ENCODE measurements at places on chromosomes 3 and 15.

DNA sequence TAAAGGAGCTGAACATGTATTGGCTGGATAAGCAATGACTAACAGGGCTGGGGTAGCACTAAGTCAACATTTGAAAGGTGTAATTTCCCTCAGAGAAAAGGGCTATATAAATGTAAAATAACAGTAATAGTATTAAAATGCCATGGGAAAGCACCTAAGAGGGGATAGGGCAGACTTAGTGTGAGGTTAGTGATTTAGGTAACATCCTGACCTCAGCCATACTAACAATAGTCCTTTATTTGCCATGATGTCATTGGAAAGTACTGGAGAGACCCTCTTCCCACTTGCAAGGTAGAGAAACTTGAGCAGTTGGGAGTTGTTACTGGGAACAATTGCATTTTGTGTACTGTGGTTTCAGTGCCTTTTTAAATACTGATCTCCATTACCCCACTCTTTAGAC is 103.4 kb downstream of the LSAMP start:
- no peaks in the 10 kb centered on the region for H3K4me1 ChIP-seq
- H3K27ac ChIP-seq = no peak overlapping the region
- H3K4me3 ChIP-seq = no peak overlapping the region
- no peaks in the 10 kb centered on the region for H3K36me3 ChIP-seq
- no peaks in the 10 kb centered on the region for H3K27me3 ChIP-seq

DNA sequence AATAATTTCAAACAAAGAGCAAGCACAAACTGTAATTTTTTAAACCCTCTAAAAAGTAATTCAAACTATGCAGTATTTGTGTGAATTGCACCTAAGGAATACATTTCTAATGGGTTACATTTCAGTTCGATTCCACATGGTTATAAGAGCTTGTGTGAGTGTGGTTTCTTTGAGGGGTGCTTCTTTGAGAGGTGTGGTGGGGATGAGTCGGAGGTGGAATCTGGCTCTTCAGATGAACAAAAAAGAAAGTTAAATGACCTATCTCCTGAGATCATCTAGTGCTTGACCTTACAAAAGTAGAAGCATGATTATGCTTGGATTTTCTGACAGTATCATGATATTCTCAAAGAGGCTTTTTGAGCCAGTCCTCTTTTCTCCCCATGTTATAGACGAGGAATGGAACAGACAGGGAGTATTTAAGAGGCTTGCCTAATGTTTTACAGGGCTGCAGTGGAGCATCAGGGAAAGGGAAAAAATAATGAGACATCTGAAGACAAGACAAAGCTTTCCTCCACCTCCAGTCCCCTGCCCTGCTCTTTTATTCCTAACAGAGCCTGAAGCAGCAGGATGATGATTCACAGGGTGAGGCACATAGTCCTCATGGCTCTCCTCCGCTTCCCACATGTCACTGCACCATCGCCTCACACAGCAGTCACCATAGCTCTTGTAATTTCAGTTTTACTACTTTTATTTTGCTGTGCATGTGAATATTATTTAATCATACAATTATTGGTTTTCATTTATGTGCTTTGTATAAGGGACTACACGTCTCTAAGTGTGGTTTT is 82.0 kb downstream of the LYSMD4 start:
- H3K36me3 ChIP-seq = peaks cover 6% of the 10 kb centered on the region
- H3K27me3 ChIP-seq = no peaks in the 10 kb centered on the region
- no peak overlapping the region for H3K27ac ChIP-seq
- H3K4me3 ChIP-seq = no peak overlapping the region

DNA sequence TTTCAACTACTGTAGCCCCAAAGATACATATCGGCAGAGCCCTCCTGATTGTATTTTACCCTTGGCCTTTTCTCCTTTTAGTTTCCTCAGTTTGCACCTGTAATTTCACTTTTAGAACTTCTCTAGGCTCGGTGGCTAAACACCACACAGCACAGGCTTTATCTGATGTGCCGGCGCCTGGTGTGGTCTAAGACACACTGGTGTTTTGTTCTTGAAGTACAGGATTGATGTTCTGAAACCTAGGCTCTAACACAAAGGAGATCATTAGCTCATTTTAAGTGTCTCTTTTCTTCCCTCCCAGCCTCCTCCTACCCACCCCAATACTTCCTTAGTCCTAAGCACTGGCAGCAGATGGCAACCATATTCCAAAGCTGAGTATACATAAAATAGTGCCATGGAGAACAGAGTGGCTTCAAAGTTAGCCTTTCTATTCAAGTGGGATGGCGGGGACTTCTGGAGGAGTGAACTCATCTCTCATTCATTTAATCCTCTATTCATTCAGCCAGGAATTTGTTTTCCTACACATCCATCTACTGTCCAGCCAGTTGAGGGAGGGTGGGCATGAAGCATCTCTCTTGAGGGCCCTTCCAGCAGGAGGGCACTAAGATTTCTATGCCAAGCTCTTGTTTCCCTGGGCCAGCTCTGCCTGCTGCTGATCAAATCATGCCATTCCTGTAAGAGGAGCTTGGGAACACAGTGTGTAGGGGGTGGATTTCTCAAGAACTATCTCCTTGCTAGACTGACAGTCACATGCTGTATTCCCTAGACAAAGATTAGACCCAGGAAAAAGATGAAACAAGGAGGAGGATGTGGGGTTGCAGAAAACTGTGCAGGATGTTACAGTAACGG is 71.2 kb downstream of the TIGIT start:
- no peak overlapping the region for H3K27ac ChIP-seq
- no peaks in the 10 kb centered on the region for H3K36me3 ChIP-seq
- peaks cover 6% of the 10 kb centered on the region for H3K4me1 ChIP-seq
- H3K27me3 ChIP-seq = no peaks in the 10 kb centered on the region
- no peak for DNase-seq

DNA sequence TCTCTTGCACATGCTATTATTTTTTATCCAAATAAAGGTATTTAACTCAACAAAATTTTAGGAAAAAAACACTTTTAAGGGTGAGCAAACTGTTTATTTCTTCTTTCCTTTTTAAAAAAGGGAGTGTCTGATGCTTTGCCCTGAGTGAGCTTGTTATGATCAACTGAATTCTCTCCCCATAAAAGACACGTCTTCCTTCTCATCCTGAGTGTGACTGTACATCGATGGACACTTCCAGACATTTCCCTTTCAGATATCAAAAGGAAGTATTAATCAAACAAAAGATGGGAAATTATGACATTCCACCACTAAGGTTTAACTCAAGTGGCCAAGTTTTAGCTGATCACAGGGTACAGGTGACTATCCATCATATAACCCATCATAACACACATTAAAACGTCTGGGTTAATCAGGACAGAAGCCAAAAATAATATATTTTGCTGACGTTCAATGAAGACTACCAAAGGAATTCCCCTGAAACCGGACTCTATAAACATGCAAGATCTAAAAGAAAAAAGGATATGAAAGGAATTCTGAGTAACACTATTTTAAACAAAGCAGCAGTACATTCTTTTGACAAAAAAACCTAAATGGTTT is 354.8 kb downstream of the MECOM start:
- DNase-seq = no peak
- H3K27me3 ChIP-seq = no peaks in the 10 kb centered on the region
- H3K36me3 ChIP-seq = no peaks in the 10 kb centered on the region
- H3K27ac ChIP-seq = no peak overlapping the region
- no peak overlapping the region for H3K4me3 ChIP-seq
- H3K4me1 ChIP-seq = no peaks in the 10 kb centered on the region

- no peak overlapping the region for H3K4me3 ChIP-seq
- no peaks in the 10 kb centered on the region for H3K27me3 ChIP-seq
- H3K27ac ChIP-seq = no peak overlapping the region
- no peak for DNase-seq
Observed at GRCh38 chr15:74373056-74373650, 5.7 kb upstream of the CYP11A1 start.

DNA sequence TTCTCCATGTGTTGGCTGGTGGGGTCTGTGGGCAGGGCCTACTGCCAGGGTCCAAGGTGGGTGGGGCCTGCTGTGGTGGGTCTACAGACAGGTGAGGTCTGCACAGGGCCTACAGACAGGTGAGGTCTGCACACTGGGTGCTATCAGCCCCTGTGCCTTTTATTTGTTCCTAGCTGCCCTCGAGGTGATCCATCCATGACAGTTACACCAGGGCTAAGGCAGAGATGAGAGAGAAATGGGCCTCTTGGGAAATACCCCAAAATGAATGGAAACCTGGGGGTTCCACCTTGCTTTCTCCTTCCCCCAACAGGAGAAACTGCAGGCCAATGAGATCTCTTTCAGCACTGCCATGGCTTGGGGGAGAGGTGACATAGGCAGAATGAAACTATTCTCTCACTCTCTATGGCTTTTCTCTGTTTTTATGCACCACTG is 36.4 kb downstream of the CFAP100 start:
- H3K27me3 ChIP-seq = no peaks in the 10 kb centered on the region
- H3K4me1 ChIP-seq = no peaks in the 10 kb centered on the region
- no peaks in the 10 kb centered on the region for H3K36me3 ChIP-seq
- no peak overlapping the region for H3K27ac ChIP-seq
- no peak for DNase-seq
- no peak overlapping the region for H3K4me3 ChIP-seq

DNA sequence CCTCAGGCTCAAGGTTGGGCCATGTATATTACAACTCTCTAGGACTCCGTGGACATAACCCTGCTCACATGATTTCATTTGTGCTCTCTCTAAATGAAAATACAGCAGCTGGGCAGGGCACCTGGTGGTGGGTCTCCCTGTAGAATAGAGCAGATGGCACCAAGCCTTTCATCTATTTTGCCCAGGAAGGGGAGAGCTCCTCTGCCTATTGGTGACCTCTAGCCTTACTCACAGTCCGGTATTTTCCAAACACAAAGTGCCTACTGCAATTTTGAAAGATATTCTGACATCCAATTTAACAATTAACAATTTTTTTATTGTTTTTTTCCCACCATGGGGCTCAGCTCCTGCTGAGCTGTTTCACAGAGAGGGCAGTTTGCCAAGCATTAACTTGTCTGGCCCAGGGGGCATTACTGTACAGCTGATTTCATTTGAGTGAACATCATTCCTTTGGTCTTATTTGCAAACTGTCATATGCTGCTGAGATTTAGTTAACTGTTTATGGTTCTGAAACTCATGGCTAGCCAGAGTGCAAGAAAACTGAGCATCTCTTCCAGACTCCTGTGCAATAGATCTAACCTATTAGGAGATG is 474.0 kb downstream of the EPHB1 start:
- no peak for DNase-seq
- no peak overlapping the region for H3K4me3 ChIP-seq
- no peaks in the 10 kb centered on the region for H3K36me3 ChIP-seq
- H3K27ac ChIP-seq = no peak overlapping the region
- H3K4me1 ChIP-seq = no peaks in the 10 kb centered on the region
- H3K27me3 ChIP-seq = no peaks in the 10 kb centered on the region

DNA sequence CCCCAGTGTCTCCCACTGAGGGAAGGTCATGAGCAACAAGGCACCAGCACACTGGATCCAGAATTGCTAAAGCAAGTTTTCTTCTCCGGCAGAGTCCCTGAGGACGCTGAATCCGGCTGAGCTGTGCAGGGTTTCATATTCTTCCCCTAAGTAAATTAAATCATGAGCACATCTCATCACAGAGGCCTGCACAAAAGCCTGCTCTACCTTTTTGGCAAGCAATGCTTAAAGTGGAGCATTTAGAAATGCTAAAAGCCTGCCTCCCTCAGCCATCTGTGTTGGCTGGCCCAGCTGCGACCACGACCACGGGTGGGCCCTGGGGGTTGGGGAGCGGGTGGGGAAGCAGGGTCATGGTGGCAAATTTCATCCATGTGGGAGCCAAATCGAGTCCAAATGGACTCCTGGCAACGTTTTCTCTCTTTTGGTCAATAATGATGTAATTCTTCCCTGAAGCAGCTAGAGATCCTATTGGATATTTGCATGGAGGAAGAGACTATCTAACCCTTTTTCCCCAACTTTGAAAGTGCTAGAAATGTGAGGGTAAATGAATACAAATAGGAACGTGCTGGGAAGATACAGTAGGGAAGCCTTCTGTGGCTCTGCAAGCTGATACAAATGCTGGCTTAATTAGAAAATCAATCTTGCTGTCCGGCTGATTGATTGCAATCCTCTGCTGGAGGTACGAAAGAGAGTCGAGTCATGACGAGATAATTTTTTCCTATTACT is 532.8 kb upstream of the TBL1XR1 start:
- H3K4me3 ChIP-seq = no peak overlapping the region
- no peaks in the 10 kb centered on the region for H3K36me3 ChIP-seq
- no peak overlapping the region for H3K27ac ChIP-seq

DNA sequence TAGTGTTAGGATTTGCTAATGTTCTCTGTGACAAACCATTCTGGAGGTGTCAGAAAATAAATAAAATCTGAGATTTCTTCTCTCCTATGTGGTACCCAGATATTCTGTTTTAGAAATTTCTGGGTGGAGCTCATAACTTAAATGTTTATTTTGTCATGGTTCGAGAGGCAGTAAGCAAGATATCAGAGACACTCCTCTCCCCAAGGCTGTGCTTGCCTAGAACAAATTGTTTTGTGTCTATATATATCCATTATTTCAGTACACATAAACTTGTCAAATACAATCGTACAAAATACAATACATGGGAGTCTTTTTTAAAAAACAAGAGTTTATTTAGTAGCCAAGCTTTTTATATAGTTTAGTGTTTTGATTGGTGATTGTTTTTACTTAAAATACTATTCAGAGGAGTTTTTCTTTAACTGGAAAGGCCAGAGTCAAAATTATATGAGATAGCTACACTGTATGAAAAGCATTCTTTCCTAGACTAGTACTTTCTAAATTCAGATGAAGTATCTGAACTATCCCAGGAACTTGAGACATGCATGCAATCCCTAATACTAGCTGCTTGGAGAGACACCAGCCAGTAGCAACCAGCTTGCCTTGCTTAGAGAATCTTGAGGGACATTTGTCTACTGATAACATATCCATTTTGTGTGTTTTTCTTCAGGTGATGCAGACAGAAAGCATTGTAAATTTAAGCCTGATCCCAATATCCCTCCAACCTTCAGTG is 4.7 kb downstream of the EXOG start:
- no peak for DNase-seq
- H3K4me3 ChIP-seq = no peak overlapping the region
- peaks cover 6% of the 10 kb centered on the region for H3K4me1 ChIP-seq
- H3K27me3 ChIP-seq = no peaks in the 10 kb centered on the region

DNA sequence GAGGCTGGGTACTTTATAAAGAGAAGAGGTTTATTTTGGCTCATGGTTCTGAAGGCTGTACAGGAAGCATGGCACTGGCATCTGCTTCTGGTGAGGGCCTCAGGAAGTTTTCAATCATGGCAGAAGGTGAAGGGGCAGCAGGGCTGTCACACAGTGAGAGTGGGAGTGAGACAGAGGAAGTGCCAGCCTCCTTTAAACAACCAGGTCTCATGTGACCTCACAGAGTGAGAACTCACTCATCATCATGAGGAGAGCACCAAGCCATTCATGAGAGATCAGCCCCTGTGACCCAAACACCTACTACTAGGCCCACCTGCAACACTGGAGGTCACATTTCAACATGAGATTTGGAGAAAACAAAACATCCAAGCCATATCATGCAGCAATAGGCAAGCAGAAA is 9.3 kb upstream of the RFTN1 start:
- H3K4me3 ChIP-seq = no peak overlapping the region
- no peak overlapping the region for H3K27ac ChIP-seq

GRCh38 chr3:8573342-8573926 is 71.2 kb downstream of the SSUH2 start:
- H3K4me1 ChIP-seq = peaks cover 16% of the 10 kb centered on the region
- H3K4me3 ChIP-seq = no peak overlapping the region
- no peak for DNase-seq
- H3K36me3 ChIP-seq = peaks cover 50% of the 10 kb centered on the region
- H3K27ac ChIP-seq = peak overlapping the region; percentile 80
- no peaks in the 10 kb centered on the region for H3K27me3 ChIP-seq

GRCh38 chr15:74178326-74179100 is 5.0 kb downstream of the ISLR start:
- no peaks in the 10 kb centered on the region for H3K27me3 ChIP-seq
- H3K36me3 ChIP-seq = no peaks in the 10 kb centered on the region
- DNase-seq = no peak
- peaks cover 70% of the 10 kb centered on the region for H3K4me1 ChIP-seq
- H3K27ac ChIP-seq = peak overlapping the region; percentile 87
